ENCODE measurements at places on chromosomes 12 and 14.

DNA sequence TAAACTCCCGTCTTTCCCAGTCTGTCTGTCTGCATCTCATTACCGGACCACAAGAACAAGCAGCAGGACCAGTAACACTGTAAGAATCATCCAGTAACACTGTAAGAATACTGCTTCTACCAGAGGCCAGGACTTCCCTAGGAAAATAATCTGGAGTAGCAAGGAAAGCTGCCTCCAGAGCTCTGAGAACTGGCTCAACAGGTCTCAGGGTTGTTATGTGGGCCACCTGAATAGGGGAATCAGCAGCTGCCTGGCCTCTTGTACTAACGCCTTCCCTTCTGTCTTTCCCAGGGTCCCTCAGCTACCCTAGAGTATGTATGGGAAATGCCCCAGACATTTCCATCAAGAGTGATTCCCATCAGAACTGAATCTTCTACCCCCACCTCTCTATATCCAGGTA is 954 bp upstream of the SLC39A2 start:
- DNase-seq: no peak

GRCh38 chr12:2084553-2085296 is 31.9 kb downstream of the CACNA1C start:
- no peak for DNase-seq

GRCh38 chr12:129696926-129697325 is 206.9 kb downstream of the TMEM132D start:
- DNase-seq: no peak

DNA sequence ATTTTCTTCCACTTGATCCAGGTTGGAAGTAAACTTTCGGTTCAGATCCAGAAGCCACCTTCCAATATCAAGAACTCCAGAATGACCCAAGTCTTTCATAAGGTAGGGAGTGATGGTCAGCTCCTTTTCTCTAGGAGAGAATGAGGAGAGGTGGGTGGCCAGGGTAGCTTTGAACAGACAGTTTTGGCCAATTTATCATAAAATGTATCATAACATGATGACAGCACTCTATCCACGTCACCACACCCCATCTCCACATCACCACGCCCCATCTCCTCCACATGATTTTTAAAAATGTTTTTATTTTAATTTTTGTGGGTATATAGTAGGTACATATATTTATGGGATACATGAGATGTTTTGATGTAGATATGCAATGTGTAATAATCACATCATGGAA is 26.9 kb downstream of the DYRK4 start:
- DNase-seq: no peak

GRCh38 chr12:54126696-54127537 is 61.9 kb downstream of the SMUG1 start:
- DNase-seq: no peak

GRCh38 chr14:30519961-30520360 is 39.0 kb upstream of the G2E3 start:
- no peak for DNase-seq

GRCh38 chr14:91415794-91416743 is 1.6 kb downstream of the CCDC88C start:
- DNase-seq: peak; percentile 50

DNA sequence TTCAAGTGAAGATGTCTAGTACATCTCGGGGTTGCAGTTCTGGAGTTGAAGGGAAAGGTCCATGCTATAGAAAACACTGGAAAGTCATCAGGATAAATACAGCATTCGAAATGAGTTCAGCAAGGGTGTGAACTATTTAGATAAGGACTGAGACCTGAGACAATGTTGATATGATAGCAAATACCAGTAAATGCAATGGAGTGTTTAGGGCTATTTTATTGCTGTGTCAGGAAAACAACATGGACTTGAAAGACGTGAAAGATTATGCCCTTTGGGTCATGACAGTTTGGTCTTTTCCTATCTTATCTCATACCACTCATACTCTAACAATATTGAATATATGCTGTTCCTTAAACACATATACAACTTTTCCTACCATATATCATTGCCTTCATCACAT is 1776.2 kb upstream of the SEL1L start:
- DNase-seq: no peak

DNA sequence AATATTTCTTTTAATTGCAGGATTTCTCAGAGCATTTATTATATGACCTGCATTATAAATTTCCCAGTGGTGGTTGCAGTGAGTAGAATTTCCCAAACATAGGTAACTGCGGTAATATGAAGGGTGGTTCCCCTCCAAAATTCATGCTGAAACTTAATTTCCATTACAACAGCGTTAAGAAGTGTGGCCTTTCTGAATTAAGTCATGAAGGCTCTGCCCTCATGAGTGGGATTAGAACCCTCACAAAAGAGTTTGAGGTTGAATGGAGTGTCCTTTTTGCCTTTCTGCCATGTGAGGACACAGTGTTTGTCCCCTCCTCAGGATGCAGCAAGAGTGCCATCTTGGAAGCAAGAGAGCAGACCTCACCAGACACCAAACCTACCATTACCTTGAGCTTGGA is 233.6 kb downstream of the KTN1 start:
- DNase-seq: no peak

DNA sequence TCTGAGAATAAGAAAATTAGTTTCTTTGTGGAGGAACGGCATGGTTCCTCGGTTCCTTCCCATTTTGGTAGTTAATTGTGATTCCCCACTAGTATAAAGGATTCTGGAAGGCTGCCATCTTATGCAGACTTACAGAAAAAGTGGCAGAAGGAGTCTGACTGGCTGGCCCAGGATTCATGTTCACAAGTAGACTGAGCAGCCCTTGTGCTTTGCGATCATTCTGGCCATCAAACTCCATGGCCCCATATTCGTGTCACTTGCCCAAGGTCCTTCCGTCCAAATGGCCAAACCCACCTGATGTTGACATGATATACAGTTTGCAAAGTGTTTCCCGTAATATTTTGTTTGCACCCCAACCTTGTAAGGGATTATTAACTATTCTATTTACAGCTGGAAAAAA is 297.2 kb upstream of the AMIGO2 start:
- no peak for DNase-seq

DNA sequence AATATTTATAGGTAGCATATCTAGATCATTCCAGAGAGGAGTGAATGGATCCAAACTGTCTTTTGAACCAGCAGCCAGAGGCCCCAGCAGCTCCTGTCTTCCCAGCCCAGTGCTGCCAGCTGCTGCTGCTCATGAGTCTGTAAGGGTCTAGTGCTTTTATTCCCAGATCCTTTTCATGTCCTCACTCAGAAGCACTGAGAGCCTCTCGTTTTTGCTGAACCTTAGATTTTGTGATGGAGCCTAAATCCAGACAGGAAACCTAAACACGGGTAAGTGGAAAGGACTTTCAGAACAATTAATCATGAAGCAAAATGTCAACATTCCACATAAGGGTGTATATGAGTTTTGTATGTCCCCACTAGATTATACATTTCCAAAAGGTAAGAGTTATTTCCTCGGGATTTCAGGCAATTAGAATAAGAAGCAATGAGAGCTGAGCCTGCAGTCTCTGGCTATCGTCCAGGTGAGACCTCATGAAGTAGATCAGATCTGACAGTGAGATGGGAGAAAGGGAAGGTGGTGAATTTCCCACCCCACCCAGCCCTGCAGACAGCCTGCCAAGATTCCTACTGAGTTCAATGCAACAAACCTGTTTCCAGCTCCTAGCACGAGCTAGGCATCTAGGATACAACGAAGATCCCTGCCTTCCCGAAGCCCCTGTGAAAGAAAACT is 84.4 kb downstream of the NINJ2 start:
- DNase-seq: no peak

DNA sequence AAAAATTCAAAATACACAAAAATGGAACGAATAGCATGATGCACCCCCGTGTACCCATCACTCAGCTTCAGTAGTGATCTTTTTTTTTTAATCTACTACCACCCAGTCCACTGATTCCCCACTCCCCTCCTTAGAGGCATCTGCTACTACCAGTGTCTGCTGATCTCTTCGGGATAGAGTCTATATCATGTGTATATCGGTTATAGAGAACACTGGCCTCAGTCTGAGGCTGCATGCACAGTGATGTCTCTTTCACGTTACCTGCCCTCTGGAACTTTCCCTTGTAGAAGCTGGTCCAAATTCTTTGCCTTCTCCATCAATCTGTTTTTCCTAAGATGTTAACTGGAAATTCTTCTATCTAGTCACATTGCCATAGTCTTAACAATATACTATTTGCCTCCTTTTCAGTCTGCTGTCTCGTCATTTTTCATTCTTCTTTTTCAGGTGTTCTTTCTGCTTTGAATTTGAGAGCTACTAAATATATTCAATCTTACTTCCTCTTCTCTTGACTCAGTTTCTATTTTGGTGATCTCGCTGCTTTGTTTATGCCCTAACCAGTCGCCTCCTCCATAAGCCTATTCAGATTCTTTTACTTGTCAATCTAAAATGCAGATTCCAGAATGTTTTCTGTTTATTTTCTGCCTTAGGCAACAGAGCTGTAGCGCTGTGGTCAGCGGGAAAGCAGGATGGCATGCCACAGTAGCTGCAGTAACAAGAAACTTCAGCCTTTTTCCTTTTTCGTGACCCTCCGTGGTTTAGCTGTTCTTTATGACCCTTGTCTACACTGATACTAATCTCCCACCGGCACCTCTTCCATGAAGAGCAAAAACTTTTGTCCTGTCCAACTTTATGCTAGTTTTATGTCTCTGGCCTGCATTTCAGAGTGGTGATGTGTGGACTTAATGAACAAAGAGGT is 67.0 kb downstream of the FBXW8 start:
- no peak for DNase-seq
